ENCODE measurements at places on chromosomes 7 and 10.

GRCh38 chr7:138460176-138460648, at the start of gene TRIM24:
Gene TRIM24 (plus strand): TSS chr7:138460259. CDS start chr7:138460549, 290 bp downstream.
- no peak for DNase-seq

- DNase-seq, result no peak
These were observed 22.8 kb downstream of the PRKAG2 start for GRCh38 chr7:151853896-151854719.

GRCh38 chr10:100575585-100576281, 40.0 kb downstream of the HIF1AN start:
- DNase-seq, result no peak

GRCh38 chr10:88194041-88194887, 330.8 kb downstream of the PTEN start:
- DNase-seq, result peak; percentile 9

GRCh38 chr10:36817898-36818297, 307.5 kb upstream of the ANKRD30A start:
- DNase-seq, result no peak

DNA sequence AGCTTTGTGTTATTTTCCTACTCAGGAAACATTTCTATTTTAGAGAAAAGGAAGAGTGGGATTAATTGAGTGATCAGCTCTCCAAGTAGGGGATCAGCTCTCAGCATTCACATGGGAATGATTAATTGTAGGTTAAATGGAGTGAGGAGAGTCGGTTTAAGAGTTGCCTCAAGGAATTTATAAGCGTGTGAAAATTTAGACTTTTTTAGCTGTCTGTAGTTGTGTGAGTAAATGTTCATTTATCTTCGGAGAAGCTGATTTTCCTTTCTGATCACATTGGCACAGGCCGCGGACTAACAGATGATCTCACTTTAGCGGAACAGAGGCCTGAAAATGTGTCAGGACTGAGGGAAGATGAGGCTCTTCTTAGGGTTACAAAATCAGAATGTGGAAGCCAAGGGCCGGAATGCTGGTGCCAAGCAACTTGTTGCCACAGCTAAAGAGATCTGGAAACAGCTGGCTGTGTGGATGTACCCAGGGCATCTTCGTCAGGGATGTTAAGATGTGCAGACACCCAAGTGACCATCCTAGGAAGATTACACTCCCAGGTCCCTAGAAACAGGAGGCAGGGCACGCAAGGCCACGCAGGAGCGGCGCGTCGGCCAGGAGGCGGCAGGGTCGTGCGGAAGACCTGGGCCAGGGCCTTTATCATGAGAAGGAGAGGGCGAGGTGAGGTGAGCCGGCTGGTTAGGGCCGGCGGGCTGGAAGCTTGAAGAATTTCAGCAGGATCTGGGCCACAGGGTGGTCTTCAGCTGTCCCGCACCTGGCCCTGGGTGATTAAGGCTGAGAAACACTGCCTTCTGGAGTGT, 35.1 kb upstream of the TTYH3 start:
- no peak for DNase-seq

DNA sequence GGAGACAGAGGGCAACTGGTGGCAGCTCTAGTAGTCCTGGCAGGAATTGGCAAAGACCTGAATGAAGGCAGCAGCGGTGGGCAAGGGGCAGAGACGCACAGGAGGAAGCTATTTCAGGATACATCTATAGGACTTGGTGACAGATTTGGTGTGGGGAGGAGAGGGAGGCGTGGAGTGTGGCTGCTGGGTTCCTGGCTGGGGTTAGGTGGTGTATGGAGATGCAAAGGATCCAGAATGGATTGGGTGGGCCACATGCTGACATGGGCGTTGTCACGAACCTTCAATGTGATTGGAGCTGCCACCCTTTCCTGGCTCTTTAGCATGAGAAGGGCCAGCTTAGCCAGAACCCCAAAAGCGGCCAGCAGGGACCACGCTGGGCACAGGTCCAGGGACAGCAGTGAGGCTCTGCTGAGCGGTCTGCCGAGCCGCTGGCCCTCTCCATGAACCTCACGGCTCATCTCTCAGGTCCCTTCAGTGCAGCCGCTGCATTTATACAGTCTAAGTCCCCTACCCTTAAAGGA, 10.2 kb upstream of the ADCY1 start:
- no peak for DNase-seq

- DNase-seq, result no peak
These were observed 23.1 kb upstream of the JAZF1 start for GRCh38 chr7:28203508-28204240.

GRCh38 chr7:80649011-80649410, 10.6 kb downstream of the CD36 start:
- no peak for DNase-seq

DNA sequence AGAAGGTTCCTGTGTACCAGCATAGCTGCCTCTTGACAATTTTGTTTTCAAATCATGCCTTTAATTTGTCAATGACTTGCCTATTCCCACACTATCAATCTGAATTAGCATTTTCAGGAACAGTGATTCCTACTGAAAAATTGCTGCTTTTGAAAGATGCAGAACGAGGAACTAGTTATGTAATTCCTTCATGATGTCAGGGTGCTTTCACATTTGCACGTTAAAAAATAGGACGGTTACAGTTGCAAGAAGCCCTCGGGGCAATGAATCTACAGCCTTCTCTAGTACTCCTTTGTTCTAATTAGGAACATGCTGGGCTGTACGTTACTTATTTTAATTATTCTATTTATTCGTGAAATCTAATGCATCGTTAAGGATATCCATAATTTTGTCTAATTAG, 253.9 kb downstream of the OTUD1 start:
- no peak for DNase-seq
